Hematopoietic multipotent progenitor cell (in vitro differentiated cells): ENCODE measurements at places on chromosomes 12 and 14.

DNA sequence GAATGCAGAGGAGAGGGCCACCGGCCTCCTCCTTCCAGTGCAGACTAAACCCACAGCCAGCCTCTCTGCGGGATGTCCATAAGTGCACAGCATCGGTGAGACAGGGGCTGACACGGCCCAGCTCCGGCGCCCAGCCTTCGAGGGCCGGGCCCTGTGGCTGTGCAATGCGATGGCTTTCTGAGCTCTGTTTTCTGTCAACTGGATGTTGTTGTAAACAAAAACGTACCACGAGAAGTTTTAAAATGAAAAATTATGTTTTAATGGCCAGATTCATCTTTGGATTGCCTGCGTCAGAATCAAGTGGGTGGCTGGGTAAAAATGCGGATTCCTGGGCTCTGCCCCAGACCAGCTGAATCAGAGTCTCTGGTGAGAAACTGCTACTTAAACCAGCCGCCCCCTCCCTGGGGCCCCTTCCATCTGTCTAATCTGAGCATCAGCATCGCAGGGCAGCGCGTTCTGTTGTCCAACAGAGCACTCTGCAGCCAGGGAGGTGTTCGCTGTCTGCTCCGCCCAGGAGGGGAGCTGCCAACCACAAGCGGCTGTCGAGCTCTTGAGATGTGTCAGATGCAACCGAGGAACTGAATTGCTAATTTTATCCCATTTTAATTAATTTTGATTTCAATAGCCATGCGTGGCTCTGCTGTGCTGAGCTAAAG, 133.4 kb downstream of the RFLNA start:
- DNase-seq, result no peak

- no peak for DNase-seq
These were observed 235.2 kb downstream of the CHST11 start for GRCh38 chr12:104691721-104692556.

DNA sequence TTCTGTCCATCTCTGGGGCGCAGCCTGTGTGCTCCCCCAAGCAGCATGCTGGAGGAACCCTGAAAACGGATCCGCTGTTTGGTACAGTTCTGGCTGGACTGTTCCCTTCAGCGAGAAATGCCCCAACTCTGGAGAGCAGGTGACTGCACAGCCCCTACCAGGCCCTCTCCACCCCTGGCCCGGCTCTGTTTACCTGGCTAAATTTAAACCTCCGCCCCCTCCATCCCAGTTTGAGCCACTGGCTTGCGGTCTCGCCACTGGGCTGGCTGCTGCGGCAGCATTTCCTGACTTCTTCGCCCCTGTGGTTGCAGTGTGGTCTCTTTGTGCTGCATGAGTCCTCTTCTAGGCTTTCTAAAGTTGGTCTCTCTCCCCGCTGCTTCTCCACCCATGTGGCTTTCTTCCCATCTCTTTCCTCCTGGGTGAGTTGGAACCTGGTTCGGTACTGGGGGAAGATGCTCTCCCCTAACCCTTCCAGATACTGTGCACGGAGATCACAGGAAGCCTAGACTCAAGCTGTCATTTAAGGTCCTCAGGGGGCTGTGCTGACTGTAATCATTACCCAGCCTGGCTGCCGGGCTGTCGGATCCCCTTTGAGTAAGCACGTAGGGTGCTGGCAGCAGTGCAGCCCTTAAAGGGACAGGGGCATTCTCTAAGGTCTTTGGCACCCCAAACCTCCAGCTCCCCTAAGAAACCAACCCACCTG, 60.6 kb downstream of the FBXL14 start:
- peak; percentile 51 for DNase-seq

DNA sequence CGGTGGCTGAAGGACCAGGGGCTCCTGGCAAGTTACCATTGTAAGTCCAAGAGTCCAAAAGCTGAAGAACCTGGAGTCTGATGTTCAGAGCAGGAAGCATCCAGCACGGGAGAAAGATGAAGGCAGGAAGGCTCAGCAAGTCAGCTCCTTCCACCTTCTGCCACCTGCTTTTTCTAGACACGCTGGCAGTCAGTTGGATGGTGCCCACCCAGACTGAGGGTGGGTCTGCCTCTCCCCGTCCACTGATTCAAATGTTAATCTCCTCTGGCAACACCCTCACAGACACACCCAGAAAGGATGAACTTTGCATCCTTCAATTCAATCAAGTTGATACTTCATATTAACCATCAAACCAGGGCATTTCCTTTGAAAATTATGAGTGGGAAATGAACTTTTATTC, 1272.4 kb upstream of the TMEM132C start:
- no peak for DNase-seq

- no peak for DNase-seq
These were observed 271.9 kb upstream of the PDE3A start for GRCh38 chr12:20096430-20096829.

- DNase-seq, result peak; percentile 79
These were observed 87.4 kb downstream of the OTOGL start for GRCh38 chr12:80186727-80187217.

DNA sequence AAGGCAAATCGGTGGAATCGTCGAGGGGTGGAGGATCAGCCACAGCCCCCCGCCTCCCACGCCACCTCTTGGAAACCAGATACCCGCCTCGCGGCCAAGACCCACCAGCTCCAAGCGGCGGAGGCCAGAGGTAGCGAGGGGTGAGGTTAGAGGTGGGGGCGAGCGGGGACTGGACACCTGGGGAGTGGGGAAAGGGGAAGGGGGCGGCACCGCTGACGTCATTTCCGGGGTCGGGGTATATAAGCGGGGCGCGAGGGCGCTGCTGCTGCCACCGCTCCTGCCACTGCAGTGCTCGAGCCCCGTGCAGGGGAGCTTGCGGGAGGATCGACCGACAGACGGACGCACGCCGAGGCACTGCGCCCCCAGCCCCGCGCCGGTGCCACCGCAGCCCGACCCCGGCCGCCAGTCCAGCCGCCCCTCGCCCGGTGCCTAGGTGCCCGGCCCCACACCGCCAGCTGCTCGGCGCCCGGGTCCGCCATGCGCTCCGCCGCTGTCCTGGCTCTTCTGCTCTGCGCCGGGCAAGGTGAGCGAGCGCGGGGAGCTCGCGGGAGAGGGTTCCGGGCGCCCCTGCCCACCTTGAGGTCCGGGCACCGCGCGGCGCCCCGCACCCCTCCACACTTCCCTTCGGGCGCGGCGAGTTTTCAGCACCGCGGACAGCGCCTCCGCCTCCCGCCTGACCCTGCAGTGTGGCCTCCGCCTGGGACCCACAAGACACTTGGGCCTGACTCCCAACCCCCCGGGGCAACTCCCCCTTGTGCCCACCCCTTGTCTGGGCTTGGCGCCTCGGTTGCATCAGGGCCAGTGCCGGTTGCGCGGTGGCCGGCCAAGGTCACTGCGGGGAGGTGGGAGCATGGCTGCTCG, at the start of gene CHGA:
Gene CHGA (plus strand): TSS at position 268 of the 861 bp plus-strand sequence. CDS start 210 bp downstream, at position 478.
- peak; percentile 73 for DNase-seq

DNA sequence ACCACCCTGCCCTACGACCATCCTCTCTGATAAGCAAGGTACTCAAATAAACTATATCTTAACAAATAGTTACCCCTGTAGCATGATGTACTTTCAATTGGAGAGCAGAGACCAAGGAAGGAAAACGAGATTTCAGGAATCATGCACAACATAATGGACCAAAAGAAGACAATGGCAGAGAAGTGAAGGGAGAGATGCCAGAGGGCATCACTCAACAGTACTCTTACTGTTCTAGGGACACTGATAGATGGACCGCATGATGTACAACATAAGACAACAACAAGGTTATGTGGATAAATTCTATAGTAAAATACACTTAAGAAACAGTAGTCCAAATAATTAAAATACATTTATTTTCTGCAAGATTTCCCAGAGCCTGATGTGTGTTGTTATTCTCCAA, 77.5 kb upstream of the IFNG-AS1 start:
- no peak for DNase-seq

- DNase-seq, result no peak
These were observed 309.1 kb upstream of the NAV3 start for GRCh38 chr12:77521508-77522115.

DNA sequence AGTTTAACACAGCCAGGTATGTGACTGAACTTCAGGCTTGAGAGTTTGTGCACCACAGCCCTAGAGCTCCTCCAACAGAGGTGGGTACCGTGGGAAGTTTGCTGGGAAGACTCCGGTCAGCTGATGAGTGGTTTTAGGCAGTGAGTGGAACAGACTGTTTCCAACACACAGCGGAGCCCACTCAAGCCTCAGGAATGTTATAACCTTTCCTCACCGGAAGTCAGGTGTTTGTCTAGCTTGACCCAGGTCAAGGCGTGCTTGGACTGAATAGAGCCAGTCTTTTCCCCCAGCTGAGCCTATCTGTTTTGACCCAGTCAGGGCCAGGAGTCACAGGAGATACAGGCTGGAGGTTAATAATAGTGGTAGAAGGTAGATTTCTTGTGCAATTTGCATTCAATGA, 138.4 kb upstream of the PARP11 start:
- DNase-seq, result no peak

DNA sequence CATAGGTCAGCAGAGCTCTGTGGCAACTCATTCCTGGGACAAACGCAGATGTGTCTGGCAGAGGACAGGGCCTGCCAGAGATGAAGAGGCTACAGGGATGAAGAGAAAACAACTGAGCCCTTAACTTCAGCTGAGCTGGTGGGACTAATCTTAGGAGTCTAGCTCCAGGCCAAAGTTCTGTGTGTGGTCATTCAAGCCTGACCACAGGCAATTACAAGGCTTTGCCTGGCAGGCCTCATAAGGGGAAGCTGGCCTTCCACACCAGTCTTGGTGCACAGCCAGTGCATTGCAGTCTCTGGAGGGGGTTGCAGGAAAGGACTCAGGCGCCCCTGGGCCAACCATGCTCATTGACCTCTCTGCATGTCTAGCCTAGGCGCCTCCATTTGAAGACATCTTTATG, 127.6 kb upstream of the DAAM1 start:
- DNase-seq, result no peak

DNA sequence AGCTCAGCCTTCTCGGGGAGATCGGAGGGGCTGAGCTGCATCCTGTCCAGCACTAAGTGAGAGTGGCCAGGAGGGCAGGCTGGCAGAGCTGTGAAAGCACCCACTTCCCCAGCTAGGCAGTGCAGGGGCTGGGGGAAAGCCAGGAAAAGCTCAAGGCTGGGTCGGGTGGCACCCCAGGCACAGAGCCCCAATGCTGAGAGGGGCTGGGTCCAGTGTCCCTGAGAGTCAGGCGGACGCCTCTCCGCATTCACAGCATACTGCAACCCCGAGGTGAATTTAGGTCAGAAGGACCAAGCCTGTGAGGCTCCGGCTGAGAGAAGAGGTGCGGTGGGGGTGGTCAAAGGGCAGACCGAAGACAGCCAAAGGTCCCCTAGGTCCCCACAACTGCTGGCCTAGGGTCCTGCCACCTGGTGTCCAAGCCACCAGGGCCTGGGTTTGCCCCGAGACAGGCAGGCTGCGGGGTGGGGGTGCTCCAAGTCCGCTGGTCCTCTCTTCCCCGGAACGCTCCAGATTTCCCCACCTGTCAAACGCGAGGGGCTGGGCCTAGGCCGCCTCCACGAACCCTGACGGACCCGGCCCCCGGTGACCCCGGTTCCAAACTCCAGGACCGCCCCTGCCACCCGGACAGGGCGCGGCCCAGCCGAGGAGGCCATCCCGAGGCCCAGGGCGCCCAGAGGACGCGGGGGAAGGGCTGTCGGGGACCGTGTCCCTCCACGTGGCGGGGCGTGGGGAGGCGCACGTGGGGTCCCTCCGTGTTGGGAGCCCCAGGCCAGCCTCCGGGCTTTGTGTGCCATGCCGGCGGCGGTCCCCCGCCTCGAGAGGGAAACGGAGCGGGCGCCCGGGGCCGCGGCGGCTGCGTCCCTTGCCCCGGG, 527 bp downstream of the CAMKK2 start:
- no peak for DNase-seq

DNA sequence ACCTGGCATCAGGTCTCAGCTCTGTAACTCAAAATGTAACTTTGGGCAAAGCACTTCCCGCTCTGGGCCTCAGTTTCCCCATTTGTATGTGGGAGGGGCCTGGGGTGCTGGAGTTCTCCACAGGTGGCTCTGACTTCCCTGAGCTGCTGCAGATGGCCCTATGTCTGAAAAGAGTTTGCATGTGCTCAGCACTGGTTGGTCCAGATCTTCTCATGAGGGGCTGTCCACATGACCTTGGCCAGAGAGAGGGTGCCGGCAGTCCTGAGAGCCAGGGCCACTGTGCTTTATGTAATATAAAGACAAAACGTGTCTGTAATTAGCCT, 7.2 kb upstream of the CACNA2D4 start:
- no peak for DNase-seq

GRCh38 chr14:68473069-68473468, 319.8 kb downstream of the ZFP36L1 start:
- no peak for DNase-seq

GRCh38 chr14:68714991-68715924, 77.6 kb downstream of the ZFP36L1 start:
- no peak for DNase-seq

DNA sequence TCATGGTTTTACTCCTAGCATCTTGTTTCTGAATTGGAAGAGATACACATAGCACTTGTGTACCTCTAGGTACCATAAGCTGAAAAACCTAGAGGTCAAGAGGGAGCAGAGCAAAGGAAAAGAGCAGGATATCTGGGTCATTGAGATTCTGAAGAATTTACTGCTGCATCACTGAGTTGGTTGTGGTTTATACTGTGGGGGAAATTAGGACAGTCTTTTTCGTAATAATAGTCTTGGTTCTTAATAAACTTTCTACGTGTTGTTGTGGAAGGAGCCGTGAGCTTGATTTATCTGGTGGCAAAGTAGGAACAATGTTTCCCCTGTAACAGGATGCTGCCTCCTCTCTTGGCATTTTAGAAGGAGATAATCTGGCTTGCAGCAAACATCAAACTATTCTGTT, 80.2 kb downstream of the SLC4A8 start:
- peak; percentile 32 for DNase-seq

GRCh38 chr12:121443193-121443870, 43.4 kb downstream of the RNF34 start:
- DNase-seq, result no peak

- DNase-seq, result no peak
These were observed 530 bp upstream of the NYNRIN start for GRCh38 chr14:24398293-24398652.

DNA sequence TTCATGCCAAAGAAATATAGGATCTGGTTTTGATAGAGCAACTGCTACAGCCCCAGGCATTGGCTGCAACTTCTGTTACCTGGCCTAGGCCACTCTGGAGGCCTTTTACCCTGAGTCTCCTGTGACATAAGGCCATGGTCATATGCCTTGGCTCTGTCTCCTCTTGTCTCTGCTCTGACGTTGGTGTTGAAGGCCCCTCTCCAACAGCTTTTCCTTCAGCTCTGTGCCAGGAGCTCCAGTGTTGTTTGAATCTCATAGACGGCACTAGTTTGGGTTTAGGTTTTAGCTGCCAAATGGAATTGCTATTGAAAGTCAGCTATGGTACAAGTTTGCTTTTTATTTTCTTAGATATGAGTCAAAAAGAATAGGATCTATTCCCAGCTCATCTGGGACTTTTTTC, 41.1 kb downstream of the TTLL5 start:
- no peak for DNase-seq
